AG10803 (cell line): ENCODE measurements at places on chromosomes 2 and 18.
A peak's percentile ranks its signal among the peaks of the same experiment; 100 is the strongest.

DNA sequence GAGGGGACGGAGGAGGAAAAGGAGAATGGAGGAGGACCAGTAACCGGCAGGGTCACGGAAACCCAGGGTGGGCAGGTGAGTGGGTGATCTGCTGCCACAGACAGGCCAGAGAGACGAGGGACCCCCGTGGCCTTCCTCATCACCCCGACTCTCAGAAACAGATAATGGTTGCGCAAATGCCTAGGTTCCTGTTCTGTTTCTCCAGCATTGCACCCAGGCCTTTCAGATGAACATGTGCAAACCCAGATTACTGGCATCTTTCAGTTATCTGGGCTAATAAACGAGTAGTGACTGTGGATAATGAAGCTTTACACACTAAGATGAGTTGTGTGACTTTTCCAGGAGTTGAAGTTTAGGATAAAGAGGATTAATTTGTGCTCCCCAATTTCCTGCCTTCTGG is 46.5 kb downstream of the TET3 start:
- DNase-seq = no peak

- no peak for DNase-seq
Measured at GRCh38 chr2:202400941-202401340, 24.8 kb downstream of the BMPR2 start.

- DNase-seq = no peak
Measured at GRCh38 chr2:168021800-168022587, 225.4 kb downstream of the STK39 start.

DNA sequence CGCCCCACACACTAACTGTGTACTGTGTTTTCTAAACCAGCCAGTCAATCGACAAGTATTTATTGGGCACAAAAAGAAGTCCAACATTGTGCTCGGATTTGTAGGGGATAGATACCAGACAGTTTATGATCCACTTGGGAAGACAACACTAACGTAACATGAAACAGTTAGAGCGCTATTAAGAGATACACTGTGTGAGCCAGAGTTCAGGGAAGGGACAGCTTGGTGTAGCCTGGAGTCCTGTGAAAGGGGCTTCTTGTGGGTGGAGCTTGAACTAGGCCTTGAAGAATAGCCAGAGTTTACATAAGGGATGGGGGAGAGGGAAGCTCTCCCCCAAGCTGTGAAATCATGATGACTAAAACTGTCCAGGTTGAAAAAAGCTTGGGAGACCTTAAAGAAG is 176.4 kb upstream of the TCF4 start:
- no peak for DNase-seq

GRCh38 chr2:173547499-173547898 is 192.8 kb downstream of the CDCA7 start:
- no peak for DNase-seq

- DNase-seq = peak; percentile 91
Measured at GRCh38 chr2:195575879-195576401, 81.1 kb upstream of the SLC39A10 start.

GRCh38 chr2:71608034-71608433 is 154.7 kb downstream of the DYSF start:
- DNase-seq = no peak

DNA sequence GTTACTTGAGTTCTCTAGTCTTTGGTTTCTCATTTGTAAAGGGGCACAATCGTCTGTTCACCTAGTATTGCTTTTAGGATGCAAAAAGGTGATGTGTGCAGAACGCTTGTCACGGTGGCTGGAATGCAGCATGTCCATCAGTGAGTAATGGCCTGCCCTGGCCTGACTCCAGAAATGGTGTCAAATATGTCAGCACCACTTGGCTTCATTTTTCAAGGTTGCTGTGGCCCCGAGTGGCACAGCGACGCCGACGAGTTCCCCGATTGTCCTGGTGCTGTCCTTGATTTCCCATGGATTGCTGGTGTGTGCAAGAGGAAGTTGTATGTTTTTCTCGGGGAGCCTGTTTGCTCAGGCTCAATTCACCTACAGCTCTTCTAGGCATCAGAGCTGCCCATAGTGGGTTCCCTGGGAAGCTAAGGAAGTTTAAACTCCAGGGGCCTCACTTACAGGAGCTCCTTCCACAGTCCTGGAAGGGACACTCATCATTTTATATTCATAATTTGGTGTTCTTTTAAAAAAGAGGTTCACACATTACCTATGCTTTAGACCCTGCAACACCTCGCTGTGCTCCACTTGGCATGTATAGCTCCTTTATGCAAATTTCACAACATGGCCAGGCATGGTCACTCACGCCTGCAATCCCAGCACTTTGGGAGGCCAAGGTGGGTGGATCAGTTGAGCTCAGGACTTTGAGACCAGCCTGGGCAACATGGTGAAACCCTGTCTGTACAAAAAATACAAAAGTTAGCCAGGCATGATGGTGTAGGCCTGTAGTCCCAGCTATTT is 25.6 kb upstream of the ZNF407 start:
- no peak for DNase-seq

DNA sequence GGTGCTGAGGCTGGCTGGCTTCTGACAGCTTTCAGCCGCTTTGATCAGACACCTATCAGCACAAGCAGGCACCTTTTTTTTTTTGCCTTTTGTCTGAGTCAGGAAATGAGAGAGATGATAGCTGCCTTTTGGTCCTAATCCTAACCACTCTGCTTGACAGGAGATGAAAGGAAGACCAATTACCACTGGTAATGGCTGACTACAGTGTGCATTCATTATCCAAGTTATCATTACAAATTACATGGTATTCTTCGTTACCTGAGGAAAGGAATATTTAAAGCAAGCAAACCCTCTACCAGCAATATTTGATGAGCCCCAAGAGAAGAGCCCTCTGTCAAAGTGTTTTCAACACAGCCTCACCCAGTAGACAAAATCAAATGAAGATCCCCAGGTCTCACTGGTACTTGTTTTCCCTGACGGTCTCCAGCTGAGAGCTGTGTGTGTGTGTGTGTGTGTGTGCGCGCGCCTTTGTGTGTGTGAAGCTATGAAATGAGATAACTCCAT is 925.7 kb downstream of the DCDC2C start:
- DNase-seq = no peak

GRCh38 chr2:186059096-186059495 is 320.5 kb downstream of the FSIP2 start:
- DNase-seq = no peak

DNA sequence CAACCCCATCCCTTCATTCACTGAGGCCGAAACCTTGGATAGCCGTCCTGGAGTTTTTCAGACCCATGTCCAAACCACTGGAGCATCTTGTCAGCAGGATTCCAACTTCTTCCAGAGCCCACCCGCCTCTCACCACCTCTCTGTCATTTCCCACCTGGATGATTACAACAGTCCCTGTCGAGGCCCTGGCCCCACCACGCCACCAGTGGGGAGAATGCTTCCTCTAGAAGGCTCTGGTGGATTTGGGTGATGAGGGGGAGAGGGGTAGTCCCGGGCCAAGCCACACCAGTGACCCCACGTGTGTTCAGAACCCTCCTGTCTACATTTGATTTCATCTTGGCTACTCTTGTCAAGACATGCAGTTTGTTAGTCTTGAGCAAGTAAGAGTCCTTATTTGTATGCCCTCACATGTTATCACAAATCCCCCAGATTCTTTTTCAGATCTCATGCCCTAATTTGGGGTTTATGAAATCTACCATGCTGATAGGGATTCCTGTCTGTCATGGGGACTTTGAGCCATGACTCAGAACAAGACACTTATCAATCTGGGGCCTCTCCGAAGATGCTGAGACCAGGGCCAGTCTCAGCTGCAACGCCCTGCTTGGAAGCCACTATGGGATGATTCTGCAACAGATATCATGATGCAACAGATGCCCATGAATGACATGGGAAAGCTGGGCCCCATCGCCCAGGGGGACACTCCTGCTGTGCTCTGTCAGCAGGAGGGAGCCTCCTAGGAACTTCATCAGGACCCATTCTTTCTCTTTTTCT is 186.1 kb downstream of the ZFP36L2 start:
- no peak for DNase-seq

DNA sequence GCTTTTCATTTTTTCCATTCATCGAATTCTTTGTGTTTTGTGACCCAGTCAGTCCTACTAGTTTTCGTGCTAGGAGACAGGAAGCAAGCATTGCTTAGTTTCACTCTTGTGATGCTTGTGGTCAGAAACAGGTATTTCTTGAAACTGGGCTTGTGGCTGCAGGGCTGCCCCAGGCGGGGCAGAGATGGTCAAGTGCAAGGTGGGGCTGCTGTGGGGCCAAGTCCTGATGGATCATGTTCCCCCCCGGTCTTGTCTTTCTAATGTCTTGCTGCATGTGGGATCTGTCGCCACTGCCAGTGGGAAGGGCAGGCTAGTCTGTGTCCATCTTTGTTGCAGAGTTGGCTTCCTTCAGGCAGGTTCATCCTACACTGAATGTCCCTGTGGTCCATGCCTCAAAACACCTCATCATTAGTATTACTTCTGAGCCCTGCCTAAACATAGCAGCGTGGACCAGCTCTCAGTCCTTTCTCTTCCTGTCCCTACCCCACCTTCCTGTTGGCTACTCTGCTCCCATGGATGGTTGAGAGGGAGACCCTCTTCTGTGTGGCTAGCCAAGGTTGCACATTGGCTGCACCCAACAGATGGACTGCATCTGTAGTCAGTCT is 38.7 kb downstream of the INPP4A start:
- no peak for DNase-seq

DNA sequence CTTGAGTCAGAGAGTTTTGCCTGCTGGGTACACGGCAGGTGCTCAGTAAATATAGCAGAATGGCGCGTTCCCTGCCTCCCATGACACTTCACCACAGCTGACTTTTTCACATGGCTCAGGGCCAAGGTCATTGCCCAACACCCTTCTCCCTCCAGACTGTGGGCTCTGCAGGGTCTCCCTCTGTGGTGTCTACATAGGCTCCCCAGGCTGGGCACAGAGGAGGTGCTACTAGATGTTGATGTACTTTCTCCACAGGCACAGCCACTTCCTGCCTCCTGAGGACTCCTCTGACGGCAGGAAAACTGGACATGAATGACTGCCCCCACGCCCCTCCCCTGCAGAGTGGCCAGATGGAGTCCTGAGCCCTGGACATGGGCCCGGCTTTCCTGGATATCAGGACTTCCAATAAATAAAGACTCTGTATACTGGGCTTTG is 4.2 kb downstream of the CHCHD5 start:
- DNase-seq = no peak

DNA sequence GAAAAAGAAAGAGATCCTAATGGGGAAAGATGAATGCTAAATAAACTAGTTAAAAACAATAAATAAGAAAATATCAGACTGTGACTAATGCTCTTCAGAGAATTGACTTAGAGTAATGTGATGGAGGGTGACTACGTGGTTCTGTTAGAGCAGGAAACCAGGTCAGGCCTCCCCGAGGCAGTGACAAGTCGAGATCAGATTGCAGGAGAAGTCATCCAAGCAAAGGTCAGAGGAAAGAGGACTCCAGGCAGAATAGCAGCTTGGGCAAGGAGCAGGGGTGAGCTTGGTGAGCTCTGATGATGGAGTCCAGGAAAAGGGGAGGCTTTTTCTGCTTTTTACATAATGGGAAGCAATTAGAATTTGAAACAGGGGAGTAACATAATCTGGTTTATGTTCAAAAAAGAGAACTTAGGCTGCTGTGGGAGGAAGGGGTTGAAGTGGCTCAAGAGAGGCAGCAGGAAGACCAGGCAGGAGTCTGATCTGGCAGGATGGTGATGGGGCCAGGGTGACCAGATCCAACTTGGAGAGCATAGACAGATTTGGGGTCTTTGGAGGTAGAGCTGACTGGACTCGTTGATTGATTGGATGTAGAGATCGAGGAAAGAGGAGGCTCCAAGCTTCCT is 27.3 kb upstream of the ITGB6 start:
- no peak for DNase-seq

DNA sequence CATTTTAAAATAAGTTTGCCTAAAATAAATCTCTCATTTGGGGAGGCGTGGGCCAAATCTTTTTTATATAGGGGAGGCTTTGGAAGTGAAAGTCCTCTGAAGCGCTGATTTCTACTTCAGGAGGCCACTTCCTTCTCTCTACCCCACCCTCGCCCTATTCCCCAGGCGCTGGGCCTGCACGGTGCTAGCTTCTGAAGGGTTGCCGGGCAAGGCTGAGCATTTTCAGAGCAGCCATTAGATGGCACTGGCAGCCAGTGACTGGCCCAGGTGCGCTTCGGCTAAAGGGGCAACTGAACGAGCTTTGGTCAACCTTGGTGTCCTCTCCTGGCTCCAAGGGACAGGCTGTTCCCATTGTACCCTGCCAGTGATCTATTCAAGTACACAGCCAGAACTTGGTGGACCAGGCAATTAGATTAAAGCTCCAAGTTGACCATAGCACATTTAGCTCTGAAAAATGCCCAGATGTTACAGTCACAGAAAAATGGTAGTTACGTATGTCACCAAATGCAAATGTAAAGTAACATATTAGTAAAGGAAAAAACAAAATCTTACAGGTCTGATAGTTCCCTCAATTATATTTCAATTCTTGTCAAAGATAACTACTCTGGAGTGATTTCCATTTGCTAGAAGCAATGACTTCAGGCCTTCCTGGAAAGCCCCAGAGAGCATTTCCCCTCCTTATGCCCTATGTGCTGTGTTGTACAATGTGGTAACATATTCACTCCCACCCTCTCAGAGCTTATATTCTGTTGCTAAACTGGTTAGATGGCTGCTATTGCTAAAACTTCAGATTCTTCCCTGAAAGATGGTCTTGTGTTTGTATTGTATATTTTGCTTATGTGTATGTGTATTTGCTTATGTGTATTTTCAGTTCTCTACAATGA is 2.1 kb downstream of the POMC start:
- no peak for DNase-seq

GRCh38 chr2:187263675-187264560 is 184.1 kb downstream of the CALCRL start:
- no peak for DNase-seq
